ENCODE measurements at places on chromosomes 1 and 21.

DNA sequence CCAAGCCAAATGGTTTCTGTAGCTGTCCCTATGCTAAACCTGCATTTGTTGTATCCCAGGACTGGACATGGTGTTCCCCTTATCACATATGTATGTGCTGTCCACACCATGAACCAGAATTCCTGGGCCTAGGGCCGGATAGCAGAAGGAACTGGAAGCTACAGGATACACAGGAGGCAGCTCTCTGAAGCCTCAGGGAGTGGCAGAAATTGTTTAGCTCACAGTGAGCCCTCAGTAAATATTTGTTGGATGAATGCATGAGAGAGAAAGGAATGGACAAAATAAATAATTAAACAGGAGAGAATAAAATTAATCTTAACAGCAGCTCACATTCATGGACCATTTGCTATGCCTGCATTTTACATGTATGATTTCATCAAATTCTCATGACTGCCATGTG lies 2.1 kb downstream of the NIPAL3 start:
- no peak for DNase-seq

DNA sequence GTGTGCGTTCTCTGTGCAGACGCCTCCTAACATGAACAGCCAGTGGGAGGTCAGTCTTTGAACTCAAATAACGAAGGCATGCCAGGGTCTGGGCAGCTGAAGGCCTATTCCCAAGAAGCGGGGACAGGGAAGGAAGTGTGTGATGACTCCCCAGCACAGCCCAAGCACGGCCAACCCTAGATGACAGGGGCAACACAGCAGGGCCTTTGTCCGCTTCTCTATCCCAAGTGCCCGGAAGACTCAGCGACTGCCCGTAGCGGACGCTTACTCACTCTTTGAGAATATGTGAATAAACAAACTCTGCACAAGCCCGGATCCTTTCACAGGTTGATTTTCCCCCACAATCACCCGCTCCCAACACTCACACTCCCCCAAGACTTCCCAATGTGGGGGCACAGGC lies 11.2 kb downstream of the C1orf198 start:
- peak; percentile 84 for DNase-seq

GRCh38 chr1:167542109-167543032 lies 11.2 kb downstream of the CREG1 start:
- no peak for DNase-seq

GRCh38 chr1:246733704-246734103 lies 9.5 kb downstream of the SCCPDH start:
- no peak for DNase-seq

- no peak for DNase-seq
Observed at GRCh38 chr21:25977068-25977611, 193.4 kb downstream of the APP start.

DNA sequence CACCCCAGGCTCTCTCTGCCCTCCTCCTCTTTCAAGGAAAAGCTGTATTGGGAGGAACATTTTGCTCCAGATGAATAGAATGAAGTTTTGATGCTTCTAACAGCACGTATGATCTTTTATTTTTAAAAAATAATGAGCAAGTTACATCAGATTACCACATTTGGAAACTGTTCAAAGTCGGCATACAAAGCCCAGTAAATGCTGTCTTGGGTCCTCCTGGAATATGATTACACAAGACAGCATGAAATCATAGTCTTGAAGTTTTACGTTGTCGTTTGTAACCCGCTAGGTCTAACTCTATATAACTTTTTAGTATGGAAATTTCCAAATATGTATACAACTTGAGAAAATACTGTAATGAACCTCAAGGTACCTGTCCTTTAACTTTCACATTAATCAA lies 385.6 kb downstream of the HLX start:
- DNase-seq, result no peak

GRCh38 chr21:17066006-17066405 lies 446.8 kb upstream of the CXADR start:
- DNase-seq, result no peak

DNA sequence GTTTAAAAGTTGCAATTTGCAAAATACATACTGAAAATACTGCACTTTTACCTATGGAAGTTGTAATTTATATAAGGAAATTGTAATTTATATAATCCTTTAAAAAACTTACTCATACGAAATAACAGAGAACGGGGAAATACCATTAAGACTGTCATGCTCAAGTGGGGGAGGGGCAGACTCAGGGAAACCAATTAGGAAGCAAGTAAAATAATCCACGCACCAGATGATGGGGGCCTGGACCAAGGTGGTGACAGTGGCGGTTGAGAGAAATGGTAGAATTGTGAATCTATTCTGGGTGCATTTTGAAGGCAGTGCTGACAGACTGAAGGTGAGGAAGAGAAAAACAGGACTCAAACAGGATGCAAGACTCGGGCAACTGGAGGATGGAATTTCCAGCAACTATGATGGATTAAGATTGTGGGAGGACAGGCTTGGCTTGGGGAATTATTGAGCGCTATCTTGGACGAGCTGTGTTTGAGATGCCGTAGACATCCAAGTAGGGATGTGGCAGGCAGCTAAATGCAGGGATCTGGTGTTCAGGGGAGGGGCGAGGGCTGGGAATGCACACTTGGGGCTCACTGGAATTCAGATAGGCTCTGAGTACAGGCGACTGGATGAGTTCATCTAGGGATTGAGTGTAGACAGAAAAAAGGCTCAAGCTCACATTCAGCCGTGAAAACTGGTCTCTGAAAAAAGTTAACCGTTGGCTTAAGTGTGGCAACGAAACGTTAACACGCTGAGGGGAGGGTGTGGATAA lies 977 bp downstream of the LCA5L start:
- peak; percentile 32 for DNase-seq

- no peak for DNase-seq
Observed at GRCh38 chr21:39120876-39121599, 62.2 kb downstream of the PSMG1 start.

DNA sequence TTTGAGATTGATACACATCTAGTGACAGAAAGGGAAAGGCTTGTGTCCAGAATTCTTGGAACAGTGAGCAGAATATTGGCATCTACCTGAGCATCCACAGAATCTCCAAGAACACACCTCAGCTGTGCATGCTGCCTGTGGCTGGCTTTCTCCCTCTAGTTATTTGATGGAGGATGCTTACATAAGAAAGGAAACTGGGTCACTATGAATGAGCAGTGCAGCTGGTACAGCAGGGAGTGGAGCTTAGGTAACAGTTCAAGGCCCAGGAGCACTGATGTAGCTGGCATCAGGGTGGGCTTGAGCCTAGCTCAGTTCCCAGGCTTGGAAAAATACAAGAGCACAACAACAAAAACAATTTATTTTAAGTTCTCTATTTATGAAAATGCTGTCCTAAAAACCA lies 26.3 kb downstream of the RGS8 start:
- peak; percentile 39 for DNase-seq

- DNase-seq, result no peak
Observed at GRCh38 chr1:65224681-65225091, 76.7 kb downstream of the AK4 start.

- DNase-seq, result no peak
Observed at GRCh38 chr1:116290085-116290705, 82.8 kb upstream of the ATP1A1 start.

GRCh38 chr1:56469640-56470371 lies 109.6 kb downstream of the PLPP3 start:
- DNase-seq, result no peak

DNA sequence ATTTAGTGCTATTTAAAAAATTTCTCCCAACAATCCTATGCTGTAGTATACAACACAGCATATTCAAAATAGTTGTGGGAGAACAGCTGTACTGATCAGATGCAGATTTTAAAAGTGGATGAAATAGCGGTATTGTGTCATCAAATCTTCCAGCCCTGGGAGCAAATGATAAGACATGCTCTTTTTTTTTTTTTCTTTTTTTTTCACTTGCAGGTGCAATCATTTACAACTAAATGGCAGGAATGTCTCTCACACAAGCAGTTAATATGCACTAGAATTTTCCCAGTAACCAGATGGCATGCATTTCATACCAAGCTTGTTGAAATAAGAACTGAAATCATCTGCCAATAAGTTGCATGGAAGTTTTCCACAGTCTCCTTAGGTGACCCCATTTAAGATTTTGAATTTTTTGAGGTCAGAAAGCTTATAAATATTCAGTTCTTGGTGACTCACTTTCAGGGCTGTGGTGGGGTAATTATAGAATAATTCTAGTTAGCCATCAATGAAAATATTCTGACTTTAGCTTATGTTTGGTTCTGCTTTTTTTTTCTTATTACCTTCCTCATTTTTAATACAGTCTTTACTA lies 623.9 kb upstream of the NR5A2 start:
- no peak for DNase-seq

DNA sequence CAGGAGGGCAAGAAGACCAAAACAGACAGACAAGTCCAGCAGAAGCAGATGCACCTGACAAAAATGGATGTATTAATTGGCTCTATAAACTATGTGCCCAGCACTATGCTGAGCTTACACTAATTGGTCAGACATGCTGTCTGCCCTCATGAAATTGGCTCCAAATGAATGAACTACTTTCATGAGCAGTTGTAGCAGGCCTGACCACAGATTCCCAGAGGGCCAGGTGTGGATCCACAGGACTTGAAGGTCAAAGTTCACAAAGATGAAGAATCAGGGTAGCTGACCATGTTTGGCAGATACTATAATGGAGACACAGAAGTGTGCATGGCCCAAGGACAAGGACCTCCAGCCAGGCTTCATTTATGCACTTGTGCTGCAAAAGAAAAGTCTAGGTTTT lies 14.5 kb downstream of the SLAMF7 start:
- no peak for DNase-seq

GRCh38 chr1:25111706-25112105 lies 120.6 kb downstream of the SYF2 start:
- no peak for DNase-seq

- peak; percentile 34 for DNase-seq
Observed at GRCh38 chr1:235503403-235504121, 690 bp downstream of the B3GALNT2 start.

DNA sequence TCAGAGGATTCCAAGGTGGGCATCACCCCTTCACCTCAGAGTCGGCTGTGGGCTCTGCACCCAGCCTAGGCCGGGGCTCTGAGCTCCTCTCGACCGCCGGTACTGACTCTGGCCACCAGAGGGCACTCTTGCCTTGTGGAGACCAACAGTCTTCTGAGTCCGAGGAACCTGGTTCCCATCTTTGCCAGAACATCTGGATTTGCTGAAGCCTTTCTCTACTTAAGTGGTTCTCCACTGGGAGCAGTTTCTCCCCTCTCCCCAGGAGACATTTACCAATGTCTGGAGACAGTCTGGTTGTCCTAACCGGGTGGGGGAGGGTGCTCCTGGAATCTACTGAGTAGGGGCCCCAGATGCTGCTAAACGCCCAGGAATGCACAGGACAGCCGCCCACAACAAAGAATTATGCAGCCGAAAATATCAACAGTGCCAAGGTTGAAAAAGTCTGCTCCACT lies 9.4 kb downstream of the ETV3L start:
- peak; percentile 92 for DNase-seq

GRCh38 chr1:244335456-244335855 lies 116.3 kb downstream of the ADSS2 start:
- DNase-seq, result no peak

DNA sequence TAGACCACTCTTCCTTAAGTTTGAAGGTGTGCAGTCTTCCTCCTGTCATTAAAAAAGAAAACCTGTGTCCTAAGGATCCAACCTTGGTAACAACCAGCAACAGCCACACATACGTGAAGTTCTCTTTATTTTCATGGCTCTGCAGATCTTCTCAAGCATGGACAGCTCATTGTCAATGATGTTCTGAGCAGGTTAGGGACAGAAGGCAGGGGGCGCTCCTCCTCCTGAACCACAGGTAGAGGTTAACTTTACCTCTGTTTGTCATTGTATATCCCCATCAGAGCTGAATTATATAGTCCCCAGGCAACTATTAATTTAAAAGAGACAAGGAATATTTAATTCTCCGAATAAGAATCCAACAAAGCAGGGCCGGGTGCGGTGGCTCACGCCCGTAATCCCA lies 52.5 kb upstream of the CR2 start:
- no peak for DNase-seq

GRCh38 chr1:219833214-219833815 lies 95.0 kb downstream of the SLC30A10 start:
- DNase-seq, result no peak

- DNase-seq, result no peak
Observed at GRCh38 chr1:38203441-38203840, 156.8 kb upstream of the POU3F1 start.

DNA sequence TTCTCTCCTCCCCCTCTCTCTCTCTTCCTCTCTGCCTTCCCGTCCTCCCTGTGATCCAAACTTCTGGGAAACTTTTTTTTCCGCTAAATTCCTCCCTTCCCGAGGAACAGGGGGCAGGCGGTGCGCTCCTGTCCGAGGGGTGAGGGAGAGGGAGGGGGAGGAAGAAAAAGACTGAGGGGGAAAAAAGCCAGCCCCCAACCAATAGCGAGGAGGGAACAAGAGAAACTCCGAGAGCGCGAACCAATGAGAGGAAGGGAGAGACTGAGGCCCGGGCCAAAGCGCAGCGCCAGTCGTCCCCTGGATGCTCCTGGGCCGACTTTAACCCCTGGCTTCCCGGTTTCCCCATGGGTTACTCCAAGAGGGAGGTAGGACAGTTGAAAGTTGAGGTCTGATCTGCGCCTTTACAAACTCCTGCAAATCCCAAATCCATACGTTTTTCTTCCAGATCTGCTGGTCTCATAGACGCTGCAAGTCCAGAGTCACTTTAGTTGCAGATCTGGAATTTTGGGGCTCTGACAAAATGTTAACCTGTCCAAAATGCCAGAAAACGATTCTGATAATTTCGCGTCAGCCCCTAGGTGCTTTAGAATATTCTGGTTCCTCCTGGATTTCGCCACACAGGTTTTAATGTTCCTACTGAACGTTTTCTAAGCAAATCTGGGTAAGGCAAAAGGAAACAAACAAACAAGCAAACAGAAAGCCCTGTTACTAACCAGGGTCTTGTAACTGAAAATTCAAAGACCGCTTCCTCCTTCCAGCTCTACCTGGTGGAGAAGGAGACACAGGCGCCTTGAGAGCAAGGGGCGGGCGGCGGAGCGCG lies at the start of gene TBX15:
Gene TBX15, minus strand, starts transcription at position 158 of the 820 bp plus-strand sequence. CDS start 548 bp downstream, outside the sequence.
- no peak for DNase-seq

DNA sequence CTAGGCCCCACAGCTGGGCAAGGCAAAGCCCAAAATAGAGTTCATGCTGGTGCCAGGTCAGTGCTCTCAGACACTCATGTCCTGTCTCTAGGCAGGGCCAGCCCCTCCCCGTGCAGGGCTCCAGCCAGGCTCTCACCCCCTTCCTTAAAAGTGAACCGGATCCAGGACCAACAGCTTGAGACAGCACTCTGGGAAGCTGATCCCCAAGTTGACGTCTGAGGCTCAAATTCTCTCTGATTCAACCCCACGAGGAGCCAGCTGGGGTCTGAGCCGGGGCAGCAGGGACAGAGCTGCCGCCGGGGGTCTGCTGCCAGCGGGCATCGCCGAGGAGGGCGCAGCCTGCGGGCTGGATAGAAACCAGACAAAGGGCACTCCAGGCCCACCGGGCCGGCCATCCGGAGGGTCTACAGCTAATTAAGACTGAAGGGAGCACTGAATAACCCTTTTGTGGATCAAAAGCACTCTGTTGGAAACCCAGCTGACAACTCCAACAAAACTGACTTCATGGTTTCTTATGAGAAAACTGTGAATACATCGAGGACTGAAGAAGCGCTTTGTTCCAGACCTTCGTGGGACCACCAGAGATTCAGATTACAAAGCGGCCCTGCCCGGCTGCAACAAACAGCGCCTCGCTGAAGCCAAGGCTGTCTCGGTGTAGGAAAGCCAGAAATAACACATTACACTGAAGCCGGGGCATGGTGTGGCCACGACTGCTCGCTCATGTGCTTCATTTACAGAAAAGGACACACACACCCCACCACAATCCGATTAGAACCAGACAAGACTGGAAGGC lies 95.8 kb downstream of the PSMG1 start:
- DNase-seq, result no peak
